Stimulated activated CD4-positive, alpha-beta T cell treated with anti-CD3 and anti-CD28 coated beads, Interleukin-1b, Interleukin-23, amount 100 ng/mL, for 48 hours (primary cell): ENCODE measurements at places on chromosomes 2 and 18.

- DNase-seq, result no peak
These were observed 435.4 kb downstream of the EIPR1 start for GRCh38 chr2:2942225-2942624.

DNA sequence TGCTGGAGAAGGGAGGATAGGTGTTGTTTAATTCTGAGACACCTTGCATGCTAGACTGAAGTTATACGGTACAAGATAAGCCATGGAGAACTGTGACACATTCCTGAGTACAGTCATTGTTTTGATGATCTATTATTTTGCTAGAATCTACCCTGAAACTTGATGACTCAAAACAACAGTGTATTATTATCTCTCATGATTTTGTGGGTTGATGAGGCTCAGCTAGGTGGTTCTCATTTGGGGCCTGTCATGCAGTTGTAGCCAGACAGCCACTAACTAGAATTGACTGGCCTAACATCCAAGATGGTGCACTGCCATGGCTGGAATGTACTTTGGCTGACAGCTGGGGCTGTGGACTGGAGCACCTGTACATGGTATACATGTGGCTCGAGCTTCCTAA lies 5.4 kb upstream of the IL1R1 start:
- DNase-seq, result peak; percentile 69

- DNase-seq, result no peak
These were observed 72.2 kb upstream of the CHRNA1 start for GRCh38 chr2:174836377-174836994.

- DNase-seq, result no peak
These were observed 180.4 kb downstream of the MCFD2 start for GRCh38 chr2:46735108-46735691.

- DNase-seq, result no peak
These were observed 234.4 kb downstream of the TRIB2 start for GRCh38 chr2:12950957-12951656.

GRCh38 chr2:127619203-127619590 lies 26.8 kb upstream of the GPR17 start:
- no peak for DNase-seq

GRCh38 chr18:62877411-62878221 lies 162.3 kb downstream of the PHLPP1 start:
- DNase-seq, result no peak

- DNase-seq, result no peak
These were observed 130.5 kb upstream of the SLC1A4 start for GRCh38 chr2:64858541-64859311.

DNA sequence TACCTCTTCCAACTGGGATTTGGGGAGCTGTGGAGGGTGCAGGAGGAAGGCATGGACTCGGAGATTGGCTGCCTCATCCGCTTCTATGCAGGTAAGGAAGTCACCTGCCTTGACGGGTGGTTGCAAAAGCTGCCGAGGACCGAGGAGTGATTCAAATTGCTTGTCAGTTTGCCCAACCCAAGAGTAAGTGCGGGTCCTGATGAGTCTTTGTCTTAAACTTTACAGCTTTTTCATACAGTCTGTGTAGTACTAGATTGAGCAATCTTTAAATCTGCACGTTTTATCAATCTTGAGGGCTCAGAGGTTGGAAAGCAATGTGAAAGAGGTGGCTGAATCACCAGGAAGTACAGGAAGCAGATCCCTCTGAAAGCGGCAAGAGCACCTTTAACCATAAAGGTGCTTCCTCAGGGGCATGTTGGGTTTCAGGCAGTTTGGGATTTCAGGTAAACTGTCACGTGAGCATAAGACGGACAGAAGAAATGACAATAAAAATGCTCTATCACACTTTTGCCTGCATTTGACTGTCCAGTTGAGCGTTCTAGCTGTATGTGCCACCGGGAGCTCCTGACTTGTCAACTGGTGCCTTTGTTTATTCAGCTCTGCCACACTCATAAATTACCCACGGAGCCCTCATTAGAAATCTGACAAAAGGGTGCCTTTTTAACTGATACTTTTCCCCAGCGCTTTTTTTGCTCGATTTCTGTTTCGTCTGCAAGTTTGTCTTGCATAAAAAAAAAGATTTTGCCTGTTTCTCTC lies 2.0 kb downstream of the PHLPP1 start:
- peak; percentile 46 for DNase-seq

GRCh38 chr18:43869451-43870008 lies 592.2 kb upstream of the SYT4 start:
- DNase-seq, result no peak

DNA sequence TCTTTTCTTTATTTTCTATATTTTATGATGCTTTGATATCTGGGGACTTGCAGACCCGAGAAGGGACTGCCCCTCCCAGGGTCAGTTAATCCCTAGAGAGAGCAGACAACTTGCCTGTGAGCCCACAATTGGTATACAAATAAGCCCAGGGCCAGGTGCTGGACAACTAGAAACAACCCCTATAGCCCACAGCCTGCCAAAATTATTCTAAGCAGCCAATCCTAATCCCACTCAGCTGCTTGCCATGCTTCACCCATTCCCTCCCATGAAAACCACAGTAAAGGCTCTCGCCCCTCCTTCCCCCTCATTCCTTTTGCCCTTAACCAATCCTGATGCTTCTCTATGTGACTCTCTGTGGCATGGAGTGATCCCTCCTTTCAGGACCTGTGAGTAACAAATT lies 380.7 kb downstream of the RBM43 start:
- DNase-seq, result no peak

DNA sequence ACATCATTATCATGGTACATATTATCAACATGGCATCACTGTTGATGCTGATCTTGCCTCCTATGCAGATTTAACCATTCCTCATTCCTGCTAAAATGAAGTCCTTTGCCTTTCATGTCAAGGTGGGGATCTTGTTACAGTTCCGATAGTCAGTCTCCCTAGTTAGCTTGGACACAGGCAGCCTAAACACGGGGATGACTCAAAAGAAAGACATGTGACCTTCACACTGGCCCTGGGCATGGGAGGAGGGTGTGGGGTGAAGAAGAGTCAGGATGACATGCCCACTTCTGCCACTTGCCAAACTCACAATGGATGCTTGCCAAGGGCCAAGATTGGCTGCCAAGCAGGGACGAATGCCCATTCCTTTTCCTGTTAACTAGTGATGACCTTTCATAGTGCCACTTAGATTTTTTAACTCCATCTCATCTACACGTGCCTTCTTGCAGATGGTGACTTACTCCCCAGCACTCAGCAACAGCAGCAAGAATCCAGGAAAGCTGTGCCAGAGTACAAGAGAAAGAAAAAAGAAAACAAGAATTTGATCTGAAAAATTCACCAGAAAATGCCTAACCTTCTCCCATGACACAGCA lies 13.9 kb upstream of the SLC1A4 start:
- no peak for DNase-seq

DNA sequence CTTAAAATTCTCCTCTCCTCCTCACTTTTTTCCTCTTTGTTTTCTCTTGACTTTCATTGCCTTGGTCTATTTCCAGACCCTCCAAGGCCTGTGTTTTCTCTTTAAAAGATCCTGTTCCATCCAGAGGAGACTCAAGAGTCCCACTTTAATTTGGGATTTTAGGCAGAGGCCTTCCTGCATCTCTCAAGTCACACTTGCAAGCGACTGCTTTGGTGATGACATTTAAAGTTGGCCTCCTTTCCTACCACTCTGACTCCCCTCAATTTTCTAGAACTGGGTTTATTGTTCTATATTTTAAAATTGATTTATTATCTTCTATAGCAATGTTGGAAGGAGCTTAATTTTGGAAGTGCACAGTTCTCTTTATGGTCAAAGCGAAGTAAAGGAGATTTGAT lies 16.3 kb downstream of the ASAP2 start:
- DNase-seq, result no peak

- no peak for DNase-seq
These were observed 396.7 kb upstream of the MMADHC start for GRCh38 chr2:149984311-149984710.

GRCh38 chr2:102258386-102259074 lies 52.8 kb upstream of the IL1RL1 start:
- peak; percentile 60 for DNase-seq

- no peak for DNase-seq
These were observed 257.3 kb upstream of the SESTD1 start for GRCh38 chr2:179521944-179522343.

- no peak for DNase-seq
These were observed 6.7 kb downstream of the ARHGEF4 start for GRCh38 chr2:130843321-130843985.
